BJ (cell line): ENCODE measurements at places on chromosomes 1 and 21.

DNA sequence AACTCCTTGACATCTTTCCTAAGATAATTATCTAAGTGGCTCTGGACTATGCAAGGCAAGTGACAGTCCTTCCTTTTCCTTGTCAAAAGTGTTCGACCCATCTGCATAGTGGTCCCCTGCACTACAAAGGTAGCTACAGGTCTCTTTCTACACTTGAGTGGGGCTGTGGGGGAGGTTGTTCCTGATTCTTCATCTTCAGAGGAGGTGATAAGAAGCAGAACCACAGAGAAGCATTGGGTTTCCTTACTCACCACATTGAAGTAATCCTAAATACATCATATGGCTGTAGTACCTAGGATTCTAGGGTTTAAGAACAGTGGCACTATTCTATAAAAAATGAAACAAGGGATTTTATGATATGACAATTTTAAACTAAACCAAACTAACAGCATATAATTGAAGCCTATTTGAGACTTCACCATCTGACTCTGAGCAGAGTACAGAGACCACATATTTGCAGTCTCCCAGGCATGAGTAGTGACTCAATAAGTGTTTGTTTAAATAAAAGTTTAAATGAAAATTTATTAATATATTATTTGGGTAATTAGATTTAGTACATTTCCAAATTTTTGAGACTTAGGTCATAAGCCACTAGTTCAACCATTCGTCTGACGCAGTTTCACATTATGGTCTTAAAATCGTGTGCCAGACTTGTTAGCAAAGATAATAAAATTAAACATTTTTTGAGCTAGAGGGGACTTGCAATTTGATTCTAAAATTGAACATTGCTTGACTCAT lies 54.9 kb upstream of the NEK7 start:
- peak; percentile 71 for DNase-seq

DNA sequence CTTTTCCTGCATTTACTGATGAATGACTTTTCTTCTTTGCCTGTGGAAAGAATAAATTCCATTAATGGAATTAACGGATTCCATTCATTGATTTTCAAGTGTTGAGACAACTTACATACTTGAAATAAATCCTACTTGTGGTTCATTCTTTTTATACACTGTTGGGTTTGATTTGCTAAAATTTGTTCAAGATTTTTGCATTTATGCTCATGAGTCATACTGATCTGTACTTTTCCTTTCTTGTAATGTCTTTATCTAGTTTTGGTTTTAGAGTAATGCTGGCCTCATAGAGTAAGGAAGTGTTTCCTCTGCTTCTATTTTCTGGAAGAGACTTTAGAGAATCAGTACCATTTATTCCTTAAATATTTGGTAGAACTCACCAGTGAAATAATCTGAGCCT lies 14.4 kb downstream of the UROD start:
- no peak for DNase-seq

DNA sequence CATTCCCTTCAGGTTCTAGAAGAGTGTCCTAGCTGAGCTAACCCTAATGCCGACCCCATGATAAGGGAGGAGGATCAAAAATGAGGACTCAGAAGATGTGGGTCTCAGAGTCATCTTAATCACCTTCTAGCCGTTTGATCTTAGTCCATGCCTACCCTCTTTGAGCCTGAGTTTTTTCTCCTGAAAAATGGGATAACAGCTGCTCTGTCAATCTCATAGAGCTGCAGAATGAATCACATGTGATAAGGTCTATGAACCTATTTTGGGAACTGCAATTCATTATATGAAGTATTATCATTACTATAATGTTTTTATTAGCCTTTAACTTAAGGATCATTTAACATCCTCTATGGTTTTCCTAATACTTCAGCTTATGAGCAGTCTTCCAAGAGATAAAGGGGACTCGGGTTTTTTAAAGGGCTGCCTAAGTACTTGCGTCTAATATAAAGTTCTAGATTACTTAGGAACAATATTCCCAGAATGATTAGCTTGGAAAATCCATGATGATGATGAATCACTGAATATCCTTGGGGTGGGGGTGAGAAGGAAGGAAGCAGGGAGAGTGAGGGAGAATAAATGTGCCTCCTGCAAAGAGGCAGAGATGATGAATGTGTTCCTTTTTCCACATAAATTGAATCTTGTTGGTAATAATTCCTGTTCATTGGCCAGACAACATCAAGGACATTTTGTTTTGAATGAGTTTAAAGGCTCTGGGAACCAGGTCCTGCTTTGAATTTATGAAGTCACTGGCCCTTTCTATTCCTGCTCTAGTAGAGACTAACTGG lies 66.8 kb downstream of the COLGALT2 start:
- no peak for DNase-seq

- no peak for DNase-seq
These were observed 28.4 kb downstream of the SLC27A3 start for GRCh38 chr1:153803470-153804056.

- peak; percentile 61 for DNase-seq
These were observed 31.5 kb upstream of the C1orf198 start for GRCh38 chr1:230899841-230900251.

GRCh38 chr1:229941831-229942230 lies 125.2 kb upstream of the GALNT2 start:
- DNase-seq: no peak

DNA sequence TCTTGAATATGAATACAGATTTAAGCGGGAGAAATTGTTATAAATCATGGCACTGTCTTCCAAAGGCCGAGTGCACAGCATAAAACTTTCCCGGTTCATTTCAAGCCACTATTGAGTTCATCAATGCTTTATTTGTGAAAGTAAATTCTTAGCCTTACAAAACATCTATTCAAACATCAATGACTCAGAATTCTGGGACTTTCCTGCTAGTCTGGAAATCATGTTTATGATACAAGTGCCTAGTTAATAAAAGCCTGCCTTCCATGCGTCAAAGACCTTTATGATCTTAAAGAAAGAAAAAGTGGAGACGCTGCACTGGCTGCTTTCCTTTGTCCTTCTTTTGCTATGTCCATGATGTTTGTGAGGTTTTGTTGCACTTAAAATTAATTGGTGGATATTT lies 137.7 kb downstream of the SETD4 start:
- DNase-seq: no peak

DNA sequence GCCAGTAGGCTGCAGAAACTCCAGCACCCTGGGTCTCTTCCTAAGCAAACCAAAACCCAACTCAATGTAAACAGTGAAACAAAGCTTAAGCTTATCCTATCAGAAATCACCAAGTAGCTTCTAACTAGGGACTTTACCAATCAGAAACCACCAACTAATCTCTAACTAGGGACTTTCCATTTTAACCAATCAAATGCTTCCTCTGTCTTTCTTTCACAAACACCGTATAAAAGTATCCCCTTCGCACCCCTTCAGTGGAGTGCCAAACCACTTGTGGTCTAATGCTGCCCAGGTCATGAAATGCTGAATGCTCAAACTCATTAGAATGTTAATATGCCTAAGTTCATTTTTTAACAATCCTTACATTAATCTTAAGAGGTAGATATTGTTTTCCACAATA lies 250.5 kb upstream of the DUSP10 start:
- DNase-seq: no peak

GRCh38 chr1:46411601-46412341 lies 17.7 kb downstream of the FAAH start:
- no peak for DNase-seq

DNA sequence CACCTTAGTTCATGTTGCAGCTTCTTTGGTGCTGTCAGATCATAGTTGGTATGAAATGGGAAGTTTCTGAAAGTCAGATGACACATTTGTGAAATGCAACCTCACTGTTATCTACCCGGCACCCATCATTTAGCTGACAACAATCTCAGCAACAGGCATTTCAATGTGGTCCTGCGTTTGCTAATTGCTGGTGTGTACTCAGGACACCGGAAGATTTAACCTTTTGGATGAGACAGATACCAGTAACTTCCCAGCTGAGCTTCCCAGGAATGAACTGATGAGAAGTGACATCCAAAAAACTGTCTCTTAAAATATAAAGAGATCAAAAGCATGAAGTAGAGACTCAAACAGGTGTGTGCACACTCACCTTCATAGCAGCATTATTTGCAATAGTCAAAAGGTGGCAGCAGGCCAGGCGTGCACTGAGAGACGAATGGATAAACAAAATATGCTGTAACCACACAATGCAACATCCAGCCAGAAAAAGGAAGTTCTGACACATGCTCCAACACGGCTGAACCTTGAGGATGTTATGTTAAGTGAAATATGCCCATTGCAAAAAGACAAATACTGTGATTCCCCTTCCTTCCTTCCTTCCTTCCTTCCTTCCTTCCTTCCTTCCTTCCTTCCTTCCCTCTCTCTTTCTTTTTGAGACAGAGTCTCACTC lies 7.9 kb upstream of the CLDN14 start:
- DNase-seq: no peak

- no peak for DNase-seq
These were observed 4.5 kb upstream of the NCMAP start for GRCh38 chr1:24551290-24551959.

DNA sequence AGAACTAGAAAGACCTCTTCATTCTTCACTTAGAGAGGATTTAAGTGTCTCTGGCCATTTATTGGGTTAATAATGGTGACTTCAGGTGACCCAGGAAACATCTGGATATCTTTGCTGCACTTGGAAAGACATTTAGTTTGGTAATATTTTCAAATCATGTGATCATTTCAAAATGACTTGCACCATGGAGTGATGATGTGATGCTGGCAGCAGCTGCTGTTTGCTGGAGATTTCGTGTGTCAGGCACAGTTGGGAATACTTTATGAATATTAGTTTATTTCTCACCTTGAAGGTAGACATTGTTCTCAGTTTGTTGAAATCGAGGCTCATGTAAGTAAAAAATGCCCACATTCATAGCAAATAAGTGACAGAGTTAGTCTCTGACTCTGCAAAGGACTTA lies 236.0 kb downstream of the DISC1 start:
- no peak for DNase-seq

DNA sequence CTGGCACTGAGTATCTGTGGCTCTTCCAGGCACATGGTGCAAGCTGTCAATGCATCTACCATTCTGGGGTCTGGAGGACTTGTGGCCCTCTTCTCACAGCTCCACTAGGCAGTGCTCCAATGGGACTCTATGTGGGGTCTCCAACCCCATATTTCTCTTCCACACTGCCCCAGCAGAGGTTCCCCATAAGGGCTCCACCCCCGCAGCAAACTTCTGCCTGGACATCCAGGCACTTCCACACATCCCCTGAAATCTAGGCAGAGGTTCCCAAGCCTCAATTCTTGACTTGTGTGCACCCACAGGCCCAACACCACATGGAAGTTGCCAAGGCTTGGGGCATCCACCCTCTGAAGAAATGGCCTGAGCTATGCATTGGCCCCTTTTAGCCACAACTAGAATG lies 18.8 kb downstream of the ODF2L start:
- DNase-seq: no peak

- peak; percentile 39 for DNase-seq
These were observed 7.0 kb upstream of the SLC26A9 start for GRCh38 chr1:205950280-205950679.

DNA sequence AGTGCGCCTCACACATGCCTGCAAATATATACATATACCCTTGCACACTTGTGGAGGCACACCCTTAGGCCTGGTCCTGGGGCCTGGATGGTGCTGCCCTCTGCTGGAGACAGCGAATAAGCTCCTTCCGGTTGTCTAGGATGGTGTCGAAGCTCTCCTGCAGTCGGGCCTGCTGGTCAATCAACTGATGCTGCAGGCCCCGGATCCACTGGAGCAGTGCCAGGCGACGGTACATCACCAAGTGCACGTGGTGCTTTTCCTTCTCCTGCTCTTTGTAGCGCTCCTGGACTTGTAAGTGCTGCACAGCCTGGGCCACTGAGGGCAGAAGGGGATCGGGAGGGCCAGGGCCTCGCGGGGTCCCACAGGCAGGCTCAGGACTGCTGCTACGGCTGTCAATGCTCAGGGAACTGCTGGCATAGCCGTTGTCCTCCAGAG lies 3.1 kb downstream of the C1orf216 start:
- DNase-seq: no peak

- no peak for DNase-seq
These were observed 23.4 kb upstream of the RNF187 start for GRCh38 chr1:228463559-228464455.
